ENCODE measurements at places on chromosomes 7 and 10. TPM values are rescaled to one million over a fixed set of nuclear protein-coding genes. Genes with fewer than 3 reads are reported as not detected.

- no peak for DNase-seq
Measured at GRCh38 chr10:117483056-117483590, 59.4 kb upstream of the EMX2 start.

DNA sequence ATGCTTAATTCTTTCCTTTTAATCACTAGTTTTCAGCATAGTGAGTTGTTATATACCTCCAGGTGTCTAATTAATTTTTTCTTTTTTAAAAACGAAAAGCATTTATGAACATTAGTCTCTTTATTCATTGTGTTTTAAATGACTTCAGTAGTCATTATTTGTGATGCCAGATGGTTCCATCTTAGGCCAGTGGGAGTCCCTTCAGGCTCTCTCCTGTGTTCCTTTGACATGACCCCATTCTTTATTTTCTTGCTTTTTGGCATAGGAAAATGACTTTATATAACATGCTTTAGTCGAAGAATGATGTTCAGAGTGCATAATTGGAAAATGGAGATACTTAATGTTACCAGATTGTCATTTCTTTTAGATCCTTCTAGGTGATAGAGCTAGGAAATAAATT, 24.4 kb downstream of the MKLN1 start:
- DNase-seq = no peak

DNA sequence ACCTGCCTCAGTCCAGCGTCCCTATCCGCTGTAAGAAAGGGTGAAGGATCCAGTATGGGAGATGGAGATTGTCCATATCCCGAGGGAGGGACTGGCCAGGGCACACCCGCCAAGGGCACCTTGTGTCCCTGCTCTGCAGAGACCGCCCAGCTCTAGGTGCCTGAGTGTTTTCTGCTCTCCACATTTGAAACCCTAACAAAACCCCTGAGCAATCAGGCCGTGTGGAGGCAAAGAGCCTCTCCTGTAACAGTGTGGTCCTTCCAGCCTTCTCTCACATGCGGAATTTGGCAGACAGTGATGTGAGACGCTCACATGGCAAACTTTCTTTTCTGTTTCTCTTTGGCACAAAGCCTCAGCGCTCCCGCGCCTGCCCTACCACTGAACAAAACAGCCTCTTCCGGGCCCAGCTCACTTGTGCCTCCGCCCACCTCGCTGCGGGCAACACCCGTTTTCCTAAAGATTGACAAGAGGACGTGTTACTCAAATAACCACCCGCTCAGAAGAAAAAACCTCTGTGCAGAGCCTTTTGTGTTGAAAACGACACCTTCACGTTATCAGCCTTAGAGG, 514.8 kb downstream of the DNAJB6 start:
- peak; percentile 85 for DNase-seq

Gene GNGT1
- 0.44 TPM for total RNA-seq

Gene ASB13
- 13.8 TPM for total RNA-seq

Data from H9 (cell line).